Activated naive CD4-positive, alpha-beta T cell treated with Interleukin-2 at 50 U/mL for 16 hours (primary cell): ENCODE measurements at places on chromosomes 2 and 18.

DNA sequence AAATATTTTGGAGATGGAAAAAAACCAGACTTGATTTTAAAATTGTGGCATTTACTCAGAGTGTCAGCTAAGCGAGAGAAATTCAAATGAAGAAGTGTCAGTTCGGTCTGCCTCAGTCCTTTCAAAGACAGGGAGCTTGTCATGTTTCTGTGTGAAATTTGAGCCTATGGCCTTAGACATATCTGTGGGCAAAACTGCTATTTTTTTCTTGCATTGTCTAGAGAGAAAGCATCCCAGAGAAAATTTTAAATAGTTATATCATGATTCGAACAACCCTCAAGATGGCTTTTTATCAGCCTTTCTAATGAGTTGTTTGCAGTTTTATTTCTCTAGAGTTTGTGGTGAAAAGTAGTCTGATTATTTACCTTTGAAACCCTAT is 50.2 kb upstream of the KCNE4 start:
- no peak for DNase-seq

- DNase-seq = no peak
These were observed 70.6 kb downstream of the LYPD6 start for GRCh38 chr2:149400997-149401396.

GRCh38 chr2:54652540-54652939 is 70.9 kb upstream of the EML6 start:
- no peak for DNase-seq

- DNase-seq = no peak
These were observed 9.8 kb upstream of the INO80D start for GRCh38 chr2:206095536-206096332.

DNA sequence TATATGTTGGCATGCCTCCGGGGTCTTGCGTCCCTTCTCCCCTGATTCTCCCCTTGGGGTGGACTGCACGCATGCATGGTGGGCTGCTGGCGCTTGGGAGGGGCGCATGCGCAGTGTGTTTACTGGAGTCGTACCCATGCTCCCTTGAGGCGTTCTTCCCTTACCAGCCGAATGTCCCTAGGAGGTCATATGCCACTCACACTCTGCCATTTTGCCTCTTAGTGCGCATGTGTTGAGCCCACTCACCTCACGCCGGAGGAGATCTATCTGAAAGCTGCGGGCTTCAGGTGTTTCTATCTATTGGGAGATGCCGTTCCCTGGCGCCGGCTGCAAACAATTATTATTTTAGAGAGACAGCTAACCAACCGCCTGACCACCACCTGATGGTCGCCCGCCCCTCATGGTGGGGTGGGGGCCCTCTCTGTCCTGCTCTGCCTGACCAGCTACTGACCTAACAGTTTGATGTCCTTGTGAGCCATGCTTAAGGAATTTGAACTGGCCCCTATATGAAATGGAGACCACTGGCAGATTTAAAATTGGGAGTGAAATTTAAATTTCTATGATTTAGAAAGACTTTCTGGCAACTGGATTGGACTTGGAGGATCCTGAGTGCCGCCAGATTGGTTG is 179.6 kb downstream of the RNF144A start:
- no peak for DNase-seq

GRCh38 chr2:60312618-60313017 is 240.8 kb downstream of the BCL11A start:
- no peak for DNase-seq

DNA sequence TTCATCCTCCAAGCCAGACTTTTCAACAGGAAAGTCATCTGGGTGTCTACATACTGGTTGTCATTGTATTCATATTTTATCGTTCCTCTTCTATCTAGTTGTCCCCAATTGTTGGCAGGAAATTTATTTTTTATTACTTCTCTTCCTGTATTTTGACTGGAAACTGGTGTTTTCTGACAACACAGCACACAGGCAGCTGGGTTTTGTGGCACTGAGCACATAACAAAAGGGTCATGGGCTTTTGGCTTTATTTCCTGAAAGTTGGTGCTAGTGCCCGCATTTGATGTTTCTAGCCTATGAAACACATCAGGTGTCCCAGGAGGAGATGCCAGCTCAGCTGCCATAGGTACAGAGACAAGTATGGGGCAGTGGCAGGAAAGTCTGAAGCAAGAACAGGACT is 126.4 kb downstream of the TMEM17 start:
- no peak for DNase-seq

- DNase-seq = no peak
These were observed 136.2 kb downstream of the SP100 start for GRCh38 chr2:230552181-230552580.

- no peak for DNase-seq
These were observed 143.0 kb upstream of the SLC1A4 start for GRCh38 chr2:64846177-64846576.

DNA sequence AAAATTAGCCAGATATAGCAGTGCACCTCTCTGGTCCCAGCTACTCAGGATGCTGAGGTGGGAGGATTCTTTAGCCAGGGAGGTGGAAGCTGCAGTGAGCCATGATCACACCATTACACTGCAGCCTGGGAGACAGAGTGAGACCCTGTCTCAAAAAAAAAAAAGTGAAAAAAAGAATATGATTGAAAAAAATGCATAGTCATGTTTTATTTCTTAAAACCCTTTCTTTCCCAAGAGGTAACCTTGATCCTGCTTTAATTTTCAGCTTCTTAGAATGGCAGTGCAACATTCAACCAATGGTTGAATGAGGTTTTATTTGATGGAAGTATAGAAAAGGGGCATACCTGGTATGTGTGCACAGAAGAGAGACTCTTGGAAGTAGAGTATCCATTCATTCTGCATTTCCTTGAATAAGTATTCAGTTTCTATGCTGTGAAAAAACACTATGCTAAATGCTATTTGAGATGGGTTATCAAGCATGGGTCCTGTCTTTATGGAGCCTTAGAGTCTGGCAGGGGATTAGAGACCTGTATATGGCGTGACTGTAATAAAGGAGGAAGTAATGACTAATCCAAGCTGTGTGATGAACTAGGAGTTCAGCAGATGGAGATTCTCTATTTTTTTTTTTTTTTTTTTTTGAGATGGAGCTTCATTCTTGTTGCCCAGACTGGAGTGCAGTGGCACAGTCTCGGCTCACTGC is 146.3 kb downstream of the WDSUB1 start:
- DNase-seq = no peak
